ENCODE measurements at places on chromosomes 1 and 21.

- DNase-seq = no peak
Measured at GRCh38 chr1:36514501-36514900, 31.8 kb upstream of the CSF3R start.

DNA sequence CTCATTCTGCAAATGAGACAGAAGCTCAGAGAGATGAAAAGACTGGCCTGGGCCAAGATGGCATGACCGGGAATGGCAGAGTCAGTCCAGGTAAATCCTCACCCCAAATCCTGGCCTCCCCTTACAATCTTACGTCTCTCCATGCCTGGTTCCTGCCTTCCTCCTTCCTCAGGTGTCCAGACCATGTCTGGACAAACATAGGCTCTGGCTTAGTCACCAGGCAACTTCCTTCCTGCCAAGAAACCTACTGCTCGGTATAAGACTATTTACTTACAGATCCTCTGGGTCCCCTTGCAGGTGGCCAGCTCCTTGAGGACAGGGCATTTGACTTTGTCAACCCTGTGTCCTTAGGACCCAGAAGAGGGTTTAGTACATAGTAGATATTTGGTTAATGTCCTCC lies 69.4 kb upstream of the ROR1 start:
- no peak for DNase-seq

DNA sequence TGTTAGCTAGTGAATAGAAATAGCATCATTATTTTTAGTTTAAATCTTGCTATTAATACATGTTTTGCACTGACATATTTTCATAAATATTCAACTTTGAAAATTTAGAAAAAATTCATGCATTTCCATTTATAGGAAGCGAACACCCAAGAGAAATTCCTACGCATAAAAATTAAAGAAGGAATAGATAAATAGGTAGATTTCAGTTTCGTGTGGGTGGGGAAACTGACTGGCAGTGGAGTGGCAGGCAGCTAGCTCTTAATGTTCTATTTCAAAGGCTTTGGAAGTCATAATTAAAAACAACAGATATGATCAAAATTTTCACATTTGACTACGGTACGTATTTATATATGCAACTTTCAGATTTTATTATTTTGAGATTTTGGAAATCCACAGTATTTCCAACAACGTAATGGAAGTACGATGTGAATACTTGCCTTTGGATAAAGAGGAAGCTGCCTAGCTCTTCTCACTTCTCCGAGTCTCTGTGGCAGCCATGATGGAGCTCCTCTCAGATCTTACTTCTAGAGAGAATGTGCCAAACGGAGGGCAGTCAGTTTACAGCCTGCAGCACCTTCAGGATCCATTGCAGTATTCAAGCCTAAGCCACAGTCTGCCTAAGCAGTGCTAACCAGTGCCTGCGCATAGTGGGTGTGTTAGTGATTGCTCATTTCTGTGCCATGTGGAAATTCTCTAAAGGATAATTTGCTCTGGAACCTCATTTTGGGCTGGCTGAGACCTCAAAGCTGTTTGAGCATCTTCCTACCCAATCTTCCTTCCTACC lies 62.9 kb upstream of the RGS4 start:
- no peak for DNase-seq

GRCh38 chr1:177928194-177928593 lies 41.7 kb downstream of the SEC16B start:
- no peak for DNase-seq

DNA sequence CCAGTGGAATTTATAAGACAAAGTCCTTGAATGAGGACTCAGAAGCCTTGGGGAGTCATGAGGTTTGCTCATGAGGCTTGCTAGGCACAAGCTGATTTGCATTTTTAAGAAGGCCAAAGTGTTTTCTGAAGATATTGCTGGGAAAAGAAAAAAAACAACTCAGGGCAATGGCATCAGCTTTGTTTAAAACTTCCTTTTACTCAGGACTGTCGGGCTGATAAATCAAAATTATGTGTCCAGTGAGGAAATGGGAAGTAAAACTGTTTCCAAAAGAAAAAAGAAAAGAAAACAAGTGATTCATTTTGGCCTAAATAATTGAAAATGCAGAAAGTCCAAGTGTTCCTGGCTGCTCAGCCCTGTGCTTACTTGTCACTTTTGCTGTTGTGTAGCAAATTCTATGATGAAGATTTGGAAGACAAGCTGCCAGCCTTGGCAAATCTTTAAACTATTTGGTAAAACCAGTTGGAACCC lies 282.4 kb downstream of the HLX start:
- DNase-seq = no peak

- no peak for DNase-seq
Measured at GRCh38 chr1:155123801-155124200, 3.9 kb upstream of the EFNA1 start.

DNA sequence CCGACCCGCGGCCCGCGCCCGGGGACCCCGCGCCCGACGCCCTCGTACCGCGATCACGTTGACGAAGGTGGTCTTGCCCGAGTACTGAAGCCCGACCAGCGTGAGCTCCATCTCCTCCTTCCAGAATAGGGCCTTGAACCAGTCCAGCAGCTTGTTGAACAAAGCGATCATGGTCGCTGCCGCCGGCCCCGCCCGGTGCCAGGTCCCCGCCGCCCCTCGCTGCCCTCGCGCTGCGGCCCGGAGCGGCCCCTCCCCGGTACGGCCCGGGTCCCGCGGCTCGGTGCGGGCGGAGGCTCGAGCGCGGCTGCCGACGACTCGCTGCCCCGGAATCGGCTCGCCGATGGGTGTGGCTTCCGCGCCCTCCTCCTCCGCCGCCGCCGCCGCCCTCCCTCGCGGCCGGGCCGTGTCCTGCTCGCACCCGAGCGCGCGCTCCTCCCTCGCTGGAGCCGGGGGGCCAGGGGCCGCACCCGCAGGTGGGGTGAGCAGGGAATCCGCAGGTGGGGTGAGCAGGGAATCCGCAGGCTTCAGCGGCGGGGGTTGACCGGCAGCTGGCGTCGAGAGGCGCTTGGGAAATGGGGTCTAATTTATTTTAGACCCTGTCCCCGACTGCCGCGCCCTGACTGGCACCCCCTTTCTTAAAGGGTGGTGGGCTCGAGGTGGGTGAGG lies at the start of gene ARL8A:
ARL8A (minus strand) TSS at position 336 of the 666 bp plus-strand sequence; CDS start at position 171, 165 bp downstream.
- DNase-seq = peak; percentile 60

- DNase-seq = no peak
Measured at GRCh38 chr1:95876276-95876675, 642.3 kb downstream of the RWDD3 start.

DNA sequence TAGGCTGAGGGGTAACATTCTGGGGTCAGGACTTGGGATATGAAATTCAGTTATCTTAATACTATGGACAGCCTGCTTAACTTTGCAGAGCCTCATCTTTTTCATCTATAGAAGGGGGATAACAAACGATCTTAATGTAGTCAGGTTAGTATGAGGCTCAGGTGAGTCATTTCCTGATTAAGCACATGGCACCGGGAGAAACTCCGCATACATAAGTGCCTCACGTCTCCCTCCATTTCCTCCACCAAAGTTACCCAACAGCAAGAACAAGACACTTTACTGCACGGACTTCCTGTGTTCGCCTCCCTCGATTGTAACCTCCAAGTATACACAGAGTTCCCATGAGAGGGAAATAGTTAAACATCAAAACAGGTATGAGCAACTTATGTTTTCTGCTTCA lies 112.7 kb upstream of the COA6 start:
- DNase-seq = no peak

- no peak for DNase-seq
Measured at GRCh38 chr1:153565529-153566374, at the start of gene S100A2. Gene S100A2 (minus strand): TSS chr1:153565844. CDS start chr1:153563877, 1,967 bp downstream.

DNA sequence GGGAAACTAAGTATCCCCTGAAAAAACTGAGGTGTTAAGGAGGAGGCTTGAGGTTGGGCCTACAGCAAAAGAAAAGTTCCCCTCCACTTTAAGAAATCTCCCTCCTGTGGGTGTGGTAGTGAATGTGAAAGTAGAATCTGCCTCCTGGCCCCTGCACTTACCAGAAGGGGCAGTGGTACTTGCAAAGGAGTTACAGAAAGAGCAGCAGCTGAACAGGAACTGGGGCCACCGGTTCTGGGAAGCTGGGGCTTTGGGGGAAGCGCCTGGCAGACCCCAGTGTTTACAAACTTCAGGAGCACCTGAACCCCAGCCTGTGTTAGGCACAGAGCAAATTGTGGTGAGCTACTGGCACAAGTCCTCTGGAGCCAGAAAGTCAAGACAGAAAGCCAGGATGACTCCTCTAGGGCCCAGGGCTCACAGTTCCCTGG lies 250.2 kb upstream of the FGGY start:
- DNase-seq = no peak

- DNase-seq = no peak
Measured at GRCh38 chr1:151968791-151969399, 24.8 kb downstream of the S100A10 start.

GRCh38 chr1:111658622-111659021 lies 39.0 kb downstream of the RAP1A start:
- no peak for DNase-seq

- DNase-seq = peak; percentile 46
Measured at GRCh38 chr1:27395441-27396195, 3.2 kb downstream of the GPR3 start.

GRCh38 chr1:20633190-20634064 lies at the start of gene PINK1:
Gene PINK1 (plus strand): TSS chr1:20633458. CDS start chr1:20633549, 91 bp downstream.
- DNase-seq = peak; percentile 63

DNA sequence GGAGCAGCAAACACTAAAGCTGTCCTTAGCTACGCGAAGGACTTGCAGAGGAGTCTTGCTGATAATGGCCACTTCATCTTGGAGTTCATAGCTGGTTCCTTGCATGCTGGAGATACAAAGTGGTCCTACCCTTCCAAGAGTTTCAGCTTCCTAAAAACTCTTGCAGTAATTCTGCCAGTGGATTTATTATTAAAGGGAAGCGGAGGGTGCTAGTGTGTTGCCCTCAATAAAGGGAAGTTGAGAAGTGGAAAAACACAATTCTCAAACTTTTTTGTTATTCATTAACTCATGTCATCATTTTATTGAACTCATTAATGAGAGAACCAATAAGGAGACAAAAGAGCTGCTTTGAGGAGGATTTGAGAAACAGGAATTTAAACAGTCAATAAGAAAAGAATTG lies 6.5 kb upstream of the HAPLN2 start:
- DNase-seq = no peak

GRCh38 chr1:187244623-187245022 lies 415.9 kb downstream of the PLA2G4A start:
- no peak for DNase-seq

DNA sequence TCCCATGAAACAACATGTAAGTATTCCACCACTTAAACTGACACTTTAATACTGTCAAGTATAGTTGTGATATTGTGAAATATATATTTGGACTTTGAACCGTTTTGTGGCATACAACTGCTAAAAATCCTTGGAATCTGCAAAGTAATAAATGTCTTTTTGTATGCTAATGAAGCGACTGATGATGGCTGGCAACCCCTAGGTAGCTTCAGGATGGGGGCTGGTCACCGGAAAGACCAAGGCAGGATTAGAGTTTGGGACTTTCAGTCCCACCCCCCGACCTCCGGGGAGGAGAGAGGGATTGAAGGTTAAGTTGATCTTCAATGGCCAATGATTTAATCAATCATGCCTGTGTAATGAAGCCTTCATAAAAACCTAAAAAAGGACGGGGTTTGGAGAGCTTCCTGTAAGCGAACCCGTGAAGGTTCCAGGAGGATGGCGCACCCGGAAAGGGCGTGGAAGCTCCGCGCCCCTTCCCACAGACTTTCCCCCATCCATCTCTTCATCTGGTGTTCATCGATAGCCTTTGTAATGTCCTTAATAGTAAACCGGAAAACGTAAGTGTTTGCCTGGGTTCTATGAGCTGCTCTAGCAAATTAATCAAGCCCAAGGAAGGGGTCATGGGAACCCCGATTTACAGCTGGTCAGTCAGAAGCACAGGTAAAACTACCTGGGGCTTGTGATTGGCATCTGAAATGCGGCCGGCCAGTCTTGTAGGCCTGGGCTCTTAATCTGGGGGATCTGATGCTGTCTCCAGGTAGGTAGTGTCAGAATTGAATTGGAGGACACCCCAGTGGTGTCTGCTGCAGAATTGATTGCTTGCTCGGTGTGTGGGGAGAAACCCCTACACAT lies 1.8 kb upstream of the ZNF281 start:
- DNase-seq = no peak

DNA sequence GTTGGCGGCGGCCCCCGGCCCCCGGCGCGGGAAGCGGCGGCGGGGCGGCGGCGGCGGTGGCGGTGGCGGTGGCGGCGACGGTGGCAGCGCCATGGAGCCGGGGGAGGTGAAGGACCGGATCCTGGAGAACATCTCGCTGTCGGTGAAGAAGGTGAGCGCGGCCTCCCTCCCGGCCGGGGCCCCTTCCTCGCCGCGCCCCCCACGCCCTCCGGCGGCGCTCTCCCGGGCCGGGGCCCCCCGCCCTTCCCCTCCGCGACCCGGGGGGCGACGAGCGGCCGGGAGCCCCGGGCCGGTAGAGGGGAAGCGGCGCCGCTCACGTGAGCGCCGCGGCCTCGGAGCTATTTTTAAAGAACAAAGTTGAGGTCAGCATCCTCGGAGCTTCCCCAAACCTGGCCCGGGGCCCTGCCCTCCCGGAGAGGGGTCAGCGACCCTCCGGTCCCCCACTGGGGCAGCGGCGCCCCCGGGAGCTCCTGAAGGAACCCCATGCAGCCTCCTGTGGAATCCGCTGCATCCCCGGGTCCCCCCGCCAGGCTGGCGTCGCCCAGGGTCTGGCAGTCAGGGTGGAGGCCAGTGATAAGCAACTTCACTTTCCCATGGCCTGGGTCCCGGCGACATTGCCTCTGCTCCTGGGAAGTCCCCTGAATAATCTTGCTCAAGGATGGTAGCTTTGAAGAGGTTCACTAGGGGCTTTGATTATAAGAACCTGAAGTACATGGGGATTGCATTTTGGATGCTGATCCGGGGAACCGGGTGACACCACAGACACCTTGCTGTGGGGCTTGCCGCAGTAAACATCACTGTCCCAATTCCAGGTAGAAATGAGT lies 560 bp downstream of the PLEKHM2 start:
- DNase-seq = no peak

DNA sequence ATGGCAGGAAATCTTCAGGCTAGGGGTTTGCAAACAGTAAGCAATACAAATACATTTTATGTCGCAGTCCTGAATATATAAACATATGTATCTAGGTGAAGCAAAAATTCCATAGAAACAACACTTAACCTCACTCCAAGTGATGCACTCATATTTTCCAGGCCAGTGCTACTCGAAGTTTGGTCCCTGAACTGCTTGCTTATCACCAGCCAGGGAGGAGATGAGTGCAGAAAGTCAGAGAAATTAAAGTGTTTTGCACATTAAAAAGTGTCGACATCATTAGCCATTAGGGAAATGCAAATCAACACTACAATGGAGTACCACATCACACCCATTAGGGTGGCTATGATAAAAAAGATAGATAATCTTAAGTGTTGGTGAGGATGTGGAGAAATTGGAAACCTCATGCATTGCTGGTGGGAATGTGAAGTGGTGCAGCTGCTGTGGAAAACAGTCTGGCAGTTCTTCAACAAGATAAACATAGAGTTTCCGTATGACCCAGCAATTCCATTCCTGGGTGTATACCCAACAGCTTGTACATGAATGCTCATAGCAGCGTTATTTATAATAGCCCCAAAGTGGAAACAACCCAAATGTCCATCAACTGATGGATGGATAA lies 70.5 kb upstream of the CSF1 start:
- DNase-seq = no peak
